Stimulated activated CD4-positive, alpha-beta T cell treated with anti-CD3 and anti-CD28 coated beads, Interleukin-1b, Interleukin-23, amount 100 ng/mL, for 1 hour (primary cell): ENCODE measurements at places on chromosomes 16 and 17.

DNA sequence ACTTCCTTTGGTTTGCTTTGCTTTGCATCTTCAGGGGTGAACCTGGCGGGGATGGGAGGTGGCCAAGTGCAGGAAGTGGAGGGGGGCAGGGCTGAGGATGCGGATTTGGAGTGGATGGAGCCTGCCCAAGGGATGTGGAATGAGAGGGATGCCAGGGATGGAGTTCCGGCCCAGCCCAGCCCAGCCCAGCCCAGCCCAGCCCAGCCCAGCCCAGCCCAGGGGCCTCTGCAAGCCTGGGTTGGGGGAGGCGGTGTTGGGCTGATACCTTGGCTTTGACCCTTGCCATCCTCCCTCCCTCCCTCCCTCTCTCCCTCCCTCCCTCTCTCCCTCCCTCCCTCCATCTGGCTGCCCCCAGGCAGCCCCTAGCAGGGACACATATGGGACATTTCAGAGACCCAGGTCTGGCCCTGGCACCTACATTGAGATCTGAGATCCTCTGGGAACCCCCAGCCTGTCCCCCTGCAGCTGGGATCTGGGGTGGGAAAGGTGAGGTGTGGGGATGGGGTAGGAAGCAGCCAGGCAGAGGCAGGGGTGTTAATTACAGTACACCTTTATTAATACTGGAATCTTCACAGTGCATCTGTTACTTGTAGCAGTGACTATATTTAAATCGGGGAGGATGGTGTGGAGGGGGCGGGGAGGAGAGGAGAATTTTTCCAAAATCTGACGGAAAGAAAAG, 14.5 kb downstream of the IL34 start:
- no peak for DNase-seq

DNA sequence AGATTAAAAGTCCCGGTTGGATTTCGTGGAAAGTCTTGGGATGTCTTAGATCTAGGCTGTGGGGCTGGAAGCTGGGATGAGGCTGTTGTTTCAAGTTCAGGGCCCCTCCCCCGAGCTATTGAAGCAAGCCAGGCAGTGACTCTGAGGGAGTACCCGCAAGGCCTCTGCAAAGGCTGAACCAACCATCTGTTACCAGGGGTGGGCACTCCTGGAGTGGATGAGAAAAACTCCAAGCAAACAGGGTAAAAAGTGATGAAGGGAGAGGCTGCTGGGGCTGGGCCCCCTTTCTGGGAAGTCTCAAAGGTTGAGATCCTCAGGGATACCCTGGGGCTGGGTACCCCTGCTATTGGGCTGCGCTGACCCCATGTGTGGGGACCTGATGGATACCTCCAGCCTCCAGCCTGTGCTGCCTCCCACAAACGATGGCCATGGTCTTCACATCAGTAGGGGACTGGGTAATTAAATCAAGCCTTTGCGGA, 82.4 kb upstream of the KIFC3 start:
- DNase-seq: no peak

DNA sequence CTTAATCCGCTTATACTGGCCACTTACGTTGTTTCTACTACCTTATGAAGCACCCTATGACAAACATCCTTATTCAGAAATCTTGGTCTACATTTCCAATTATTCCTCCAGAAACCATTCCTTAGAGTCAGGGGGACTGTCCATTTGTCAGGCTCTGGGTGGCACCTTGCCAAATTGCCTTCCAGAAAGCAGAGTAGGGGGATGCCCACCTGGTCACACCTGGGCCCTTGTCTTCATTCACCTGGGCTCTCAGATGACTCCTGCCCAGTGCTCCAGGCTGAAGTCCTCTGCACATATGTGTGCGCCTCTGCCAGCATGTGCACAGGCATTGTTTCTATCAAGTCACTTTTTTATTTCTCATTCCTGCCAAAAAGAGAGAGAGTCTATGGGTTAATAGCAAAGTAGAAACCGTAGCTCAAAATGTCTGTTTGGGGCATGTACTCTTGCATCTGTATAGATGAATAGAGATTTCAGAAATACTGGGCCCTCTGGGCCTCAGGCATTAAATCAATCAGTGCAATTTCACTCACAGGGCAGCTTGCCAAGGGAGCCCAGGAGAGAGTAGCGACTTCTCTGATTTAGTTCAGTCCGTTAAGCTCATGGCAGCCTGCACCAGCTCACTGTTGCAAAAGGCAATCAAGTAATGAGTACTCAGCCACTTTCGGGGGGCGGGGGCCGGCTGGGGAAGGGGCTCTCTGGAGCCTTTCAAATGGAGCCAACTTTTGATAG, 104.7 kb downstream of the SOCS1 start:
- no peak for DNase-seq

DNA sequence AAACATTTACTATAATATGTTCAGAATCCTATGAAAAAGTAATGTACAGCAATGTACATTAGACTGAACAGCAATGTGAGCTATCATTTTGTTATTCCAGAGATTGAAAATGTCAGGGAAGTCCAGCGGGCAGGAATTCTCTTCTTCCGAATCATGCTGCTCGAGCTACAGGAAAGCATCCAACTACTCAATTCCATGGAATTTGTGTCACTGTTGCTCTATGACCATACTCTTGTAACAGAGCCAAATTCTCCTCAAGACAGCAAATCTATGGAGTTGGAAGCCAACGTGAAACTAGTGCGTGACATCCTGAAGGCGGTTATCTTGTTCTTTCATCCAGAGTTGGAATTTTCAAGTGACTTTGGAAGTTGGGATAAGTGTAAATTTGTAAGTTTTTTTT, 24.8 kb upstream of the NSRP1 start:
- DNase-seq: no peak

DNA sequence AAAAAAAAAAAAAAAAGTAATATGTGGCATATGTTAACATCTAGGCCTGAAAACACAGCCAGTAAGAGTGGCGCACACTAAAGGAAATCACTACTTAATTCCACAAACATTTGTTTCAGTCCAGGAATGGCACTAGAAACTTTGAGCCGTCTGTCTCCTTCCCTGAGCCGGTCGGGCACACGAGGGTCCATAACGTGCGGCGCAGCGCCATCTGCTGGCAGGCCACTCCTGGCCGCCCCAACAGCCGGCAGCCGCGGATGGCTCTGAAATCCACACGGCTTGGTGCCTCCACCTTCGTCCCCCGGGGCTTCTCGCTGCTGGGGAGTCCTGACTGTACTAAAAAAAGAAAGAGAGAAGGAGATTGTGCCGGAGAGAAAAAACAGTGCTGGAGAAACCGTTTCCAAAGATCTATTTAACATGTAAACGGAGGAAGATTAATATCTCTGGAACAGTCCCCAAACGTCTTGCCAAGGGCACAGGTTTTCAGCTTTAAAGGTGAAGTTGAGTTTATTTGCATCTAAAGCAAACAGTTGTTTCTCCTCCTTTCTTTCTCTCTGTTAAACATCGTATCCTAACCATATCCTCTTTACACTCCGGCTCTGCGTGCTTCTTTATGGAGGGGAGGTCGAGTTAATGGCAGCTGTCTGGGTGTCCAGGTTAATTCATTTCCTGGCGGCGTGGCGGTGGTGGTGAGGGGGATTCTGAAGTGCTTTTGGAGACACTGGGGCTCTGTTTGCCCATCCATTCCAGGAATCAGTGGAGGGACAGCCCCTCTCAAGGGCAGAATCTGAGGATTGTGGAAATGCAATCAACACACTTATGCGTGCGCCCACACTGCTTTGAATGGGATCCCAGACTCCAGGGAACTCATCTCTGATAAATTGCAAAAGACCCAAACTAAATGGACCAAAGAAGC, 611.3 kb upstream of the SALL1 start:
- no peak for DNase-seq

- DNase-seq: no peak
Measured at GRCh38 chr17:81904600-81905423, 2.8 kb downstream of the NPB start.

DNA sequence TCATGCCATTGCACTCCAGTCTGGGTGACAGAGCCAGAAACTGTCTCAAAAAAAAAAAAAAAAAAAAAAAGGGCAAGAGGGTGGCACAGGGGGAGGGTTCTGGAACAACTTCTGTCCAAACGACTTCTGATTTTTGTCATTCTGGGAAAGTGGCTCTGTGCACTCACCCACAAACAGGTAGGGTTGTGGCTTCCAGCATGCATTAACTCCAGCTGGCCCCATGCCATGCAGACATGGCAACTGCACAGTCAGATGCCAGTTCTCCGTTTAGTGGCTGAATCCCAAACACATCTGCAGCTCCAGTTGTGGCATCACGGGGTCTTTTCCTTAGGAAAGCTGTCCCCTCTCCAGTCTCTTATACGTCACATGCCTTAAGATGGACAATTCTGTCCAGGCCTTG, 30.3 kb downstream of the B4GALNT2 start:
- no peak for DNase-seq

DNA sequence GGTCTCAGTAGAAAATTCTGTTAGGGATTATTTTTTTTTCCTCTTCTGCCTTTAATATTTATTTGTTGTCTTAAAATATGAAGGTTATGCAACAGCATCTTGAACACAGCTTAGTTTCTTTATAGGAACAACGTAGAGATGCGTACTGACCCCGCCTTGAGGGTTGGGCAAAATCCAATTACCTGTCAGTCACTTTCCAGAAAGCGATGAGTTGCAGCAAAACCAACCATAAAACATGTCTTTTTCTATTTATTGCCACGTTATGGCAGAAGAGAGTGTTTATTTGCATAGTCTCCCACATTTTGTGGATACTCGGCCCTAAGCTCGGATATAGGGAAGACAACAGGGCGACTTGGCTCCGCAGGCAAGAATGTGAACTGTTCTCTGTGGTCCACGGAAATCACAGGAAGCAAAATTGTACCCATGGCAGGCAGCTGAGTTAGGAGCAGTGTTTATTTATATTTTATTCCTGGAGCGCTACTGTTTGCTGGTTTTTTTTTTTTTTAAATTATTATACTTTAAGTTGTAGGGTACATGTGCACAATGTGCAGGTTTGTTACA, 44.3 kb upstream of the CACNG5 start:
- no peak for DNase-seq

DNA sequence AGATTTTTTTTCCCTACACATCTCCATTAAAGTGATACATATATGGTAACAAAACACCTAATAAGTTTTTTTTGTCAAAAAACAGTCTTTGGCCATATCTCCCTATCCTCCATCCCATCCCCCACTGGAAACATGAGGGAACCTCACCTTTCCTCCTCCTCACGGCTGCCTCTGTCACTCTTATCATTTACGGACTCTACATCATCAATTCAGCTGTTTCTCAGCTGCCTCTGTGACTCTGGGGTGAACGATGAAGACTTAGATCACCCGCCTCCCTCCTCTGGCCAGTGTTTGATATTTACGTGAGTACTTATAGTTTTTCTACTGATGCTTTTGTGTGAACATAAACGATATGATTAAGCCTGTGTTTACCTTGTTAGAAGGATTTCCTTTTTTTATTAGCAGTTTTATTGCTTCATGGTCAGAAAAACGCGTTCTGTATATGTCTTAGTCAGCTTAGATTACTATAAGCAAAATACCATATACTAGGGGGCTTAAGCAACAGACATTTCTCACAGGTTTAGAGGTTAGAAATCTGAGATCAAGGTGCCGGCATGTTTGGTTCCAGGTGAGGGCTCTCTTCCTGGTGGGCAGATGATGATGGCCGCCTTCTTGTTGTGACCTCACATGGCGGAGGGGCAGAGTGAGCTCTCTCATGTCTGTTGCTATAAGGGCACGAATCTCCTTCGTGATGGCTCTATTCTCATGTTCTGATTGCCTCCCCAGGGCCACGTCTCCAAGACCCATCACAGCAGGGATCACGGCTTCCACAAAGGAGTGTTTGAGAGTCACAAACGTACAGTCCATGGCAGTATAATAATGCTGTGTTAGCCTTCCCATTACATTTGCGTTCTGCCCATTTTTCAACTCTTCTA, 32.1 kb downstream of the DNAH17 start:
- no peak for DNase-seq

GRCh38 chr16:76583945-76584344, 306.7 kb downstream of the CNTNAP4 start:
- no peak for DNase-seq

GRCh38 chr16:85979605-85980004, 80.6 kb downstream of the IRF8 start:
- no peak for DNase-seq

DNA sequence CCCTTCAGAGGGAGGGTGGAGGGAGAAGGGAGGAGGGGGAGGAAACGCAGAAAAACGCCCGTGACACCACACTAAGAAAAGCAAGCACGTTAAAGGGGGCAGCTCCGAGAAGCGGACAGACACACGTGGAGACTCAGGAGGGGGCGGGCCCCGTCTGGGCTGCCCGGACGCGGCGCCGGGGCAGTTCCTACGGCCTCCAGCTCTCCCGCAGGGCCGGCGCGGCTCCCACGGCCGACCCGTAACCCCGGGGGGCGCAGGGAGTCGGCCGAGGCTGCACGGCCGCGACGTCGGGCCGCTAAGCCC, 362 bp downstream of the KLHDC4 start:
- DNase-seq: no peak

DNA sequence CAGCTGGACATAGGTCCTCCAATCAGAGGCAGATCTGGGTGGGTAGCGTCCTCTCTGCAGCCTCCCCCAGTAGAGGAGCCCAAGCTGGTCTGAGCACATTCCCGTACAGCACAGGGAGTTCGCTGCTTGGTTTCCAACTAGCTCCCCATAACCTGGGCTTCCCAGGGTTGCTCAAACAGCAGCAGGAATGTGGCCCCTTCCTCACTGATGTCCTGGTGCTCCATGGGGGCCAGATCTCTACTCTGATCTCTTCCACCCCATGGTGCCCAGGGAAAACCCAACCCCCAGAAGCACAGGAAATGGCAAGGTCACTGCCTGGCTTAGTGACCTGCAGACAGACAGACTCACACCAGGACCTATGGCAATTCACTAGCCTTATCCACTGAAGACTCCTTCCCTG, 11.1 kb upstream of the MMP2 start:
- DNase-seq: no peak

- DNase-seq: no peak
Measured at GRCh38 chr16:10037751-10038150, 144.5 kb downstream of the GRIN2A start.
